ENCODE measurements at places on chromosomes 16 and 17.

DNA sequence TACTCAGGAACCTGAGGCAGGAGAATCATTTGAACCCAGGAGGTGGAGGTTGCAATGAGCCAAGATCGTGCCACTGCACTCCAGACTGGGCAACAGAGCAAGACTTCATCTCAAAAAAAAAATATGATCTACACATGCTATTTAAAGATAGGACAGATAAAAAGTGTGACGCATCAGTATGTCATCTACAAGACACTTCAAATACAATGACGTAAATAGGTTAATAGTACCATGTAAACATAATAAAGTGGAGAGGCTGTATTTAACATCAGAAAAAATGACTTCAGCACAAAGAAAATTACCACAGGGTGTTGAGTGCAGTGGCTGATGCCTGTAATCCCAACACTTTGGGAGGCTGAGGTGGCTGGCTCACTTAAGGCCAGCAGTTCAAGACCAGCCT is 20.2 kb downstream of the ZNF778 start:
- no peak for DNase-seq

DNA sequence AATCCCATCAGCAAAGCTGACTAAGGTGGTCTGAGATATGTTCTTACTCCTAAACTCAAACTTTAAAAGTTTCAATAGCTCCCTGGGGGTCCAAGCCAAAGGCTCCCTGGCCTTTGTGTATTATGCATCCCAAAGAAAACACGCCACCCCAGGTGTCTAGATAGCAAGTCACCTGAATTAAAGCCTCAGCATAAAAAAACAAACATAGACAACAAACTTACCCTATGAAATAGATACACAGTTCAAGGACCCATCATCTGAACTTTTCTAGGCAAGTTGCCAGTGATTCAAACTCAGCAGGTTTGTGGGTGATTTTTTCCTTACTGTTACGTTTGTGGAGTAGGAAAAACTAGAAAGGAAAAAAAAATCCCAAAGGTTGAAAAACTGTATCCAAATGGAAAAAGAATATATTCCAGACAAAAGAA is 12.5 kb downstream of the CMTM3 start:
- no peak for DNase-seq

GRCh38 chr17:31877341-31877740 is 18.3 kb upstream of the COPRS start:
- no peak for DNase-seq

- DNase-seq = no peak
Observed at GRCh38 chr16:84416407-84417321, 48.3 kb downstream of the ATP2C2 start.

DNA sequence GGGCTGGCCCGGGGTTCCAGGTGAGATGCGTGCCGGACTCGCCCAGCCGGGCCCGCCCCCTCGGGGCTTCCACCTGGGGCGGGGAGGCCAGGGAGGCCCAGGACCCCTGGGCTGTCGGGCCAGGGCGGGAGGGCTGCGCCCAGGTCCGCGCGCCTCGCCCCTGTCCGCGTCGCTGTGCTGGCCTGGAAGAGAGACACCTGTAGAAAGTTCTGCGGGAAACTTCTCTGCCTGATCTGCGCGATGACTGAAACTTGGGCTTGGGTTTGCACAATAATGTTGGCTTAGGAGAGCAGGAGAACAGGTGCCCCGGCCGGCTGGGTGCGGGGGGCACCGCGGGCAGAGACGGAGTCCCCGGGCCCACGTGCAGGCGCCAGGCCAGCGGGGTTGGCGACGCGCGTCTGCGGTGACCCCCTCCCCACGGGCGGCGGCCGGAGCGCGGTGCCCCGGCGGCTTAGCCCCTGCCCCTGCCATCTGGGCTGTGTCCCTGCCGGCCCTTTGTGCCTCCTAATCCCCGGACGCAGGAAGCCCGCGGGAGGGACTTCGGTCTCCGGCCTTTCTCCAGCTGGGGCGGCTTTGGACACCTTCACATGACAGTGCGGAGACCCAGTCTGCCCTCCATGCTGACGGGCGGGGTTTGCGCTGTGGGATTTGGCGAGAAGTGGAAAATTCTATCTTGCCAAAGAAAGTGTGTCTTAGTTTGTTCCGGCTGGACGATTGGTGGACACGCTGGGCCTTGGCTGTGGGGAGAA is 483 bp downstream of the LLGL2 start:
- no peak for DNase-seq

DNA sequence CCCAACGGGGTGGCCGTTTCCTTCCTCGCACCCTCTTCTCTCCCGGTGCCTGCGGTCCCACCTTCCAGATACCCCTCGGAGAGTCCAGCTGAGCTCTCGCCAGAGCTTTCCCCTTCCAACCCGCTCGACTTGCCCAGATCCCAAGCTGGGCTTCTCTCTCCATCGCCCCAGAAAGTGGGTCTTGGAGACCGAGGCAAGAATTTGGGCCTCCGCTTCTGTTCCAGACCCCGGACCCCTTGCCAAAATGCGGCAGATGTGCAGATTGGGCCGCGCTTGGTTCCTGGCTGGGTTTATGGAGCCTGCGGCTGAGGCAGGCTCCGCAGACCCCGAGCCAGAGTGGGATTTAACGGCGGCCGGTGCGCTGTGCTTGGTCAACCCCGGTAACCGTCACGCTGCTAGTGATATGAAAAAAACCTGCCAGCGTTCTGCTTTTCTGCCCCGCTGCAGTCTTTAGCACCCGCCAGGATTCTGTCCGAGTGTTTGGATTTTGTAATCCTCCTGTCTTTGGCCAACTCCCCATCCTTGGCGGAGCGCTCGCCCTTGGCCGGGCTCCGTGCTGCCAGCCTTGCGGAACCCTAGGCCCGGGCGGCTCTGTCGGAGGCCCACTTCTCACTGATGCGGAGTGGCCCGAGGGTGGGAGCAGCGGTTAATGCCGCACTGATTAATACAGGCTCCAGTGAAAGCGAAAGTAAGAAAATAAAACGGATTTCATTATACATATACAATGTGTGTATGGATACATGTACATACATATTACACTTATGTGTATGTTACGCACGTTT is 754 bp upstream of the SLFN11 start:
- no peak for DNase-seq

DNA sequence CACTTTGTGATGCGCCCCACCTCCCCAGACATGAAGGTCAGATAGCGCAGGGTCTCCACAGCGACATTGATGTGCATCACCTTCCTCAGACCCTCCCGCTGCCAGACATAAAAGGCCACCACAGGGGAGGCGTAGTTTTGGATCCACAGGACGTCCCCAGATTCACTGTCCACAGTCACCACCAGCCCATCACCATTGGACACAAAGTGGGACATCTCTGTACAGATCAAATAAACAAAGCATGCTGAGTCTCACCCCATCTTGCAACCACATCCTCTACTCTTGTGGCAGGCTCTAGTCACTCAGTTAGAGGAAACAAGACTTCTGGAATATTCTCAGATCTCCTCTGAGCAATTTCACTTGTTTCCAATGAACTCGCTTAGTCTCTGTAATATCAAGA is 46.3 kb upstream of the ICAM2 start:
- no peak for DNase-seq

GRCh38 chr16:87380881-87381280 is 2.7 kb downstream of the FBXO31 start:
- DNase-seq = no peak

DNA sequence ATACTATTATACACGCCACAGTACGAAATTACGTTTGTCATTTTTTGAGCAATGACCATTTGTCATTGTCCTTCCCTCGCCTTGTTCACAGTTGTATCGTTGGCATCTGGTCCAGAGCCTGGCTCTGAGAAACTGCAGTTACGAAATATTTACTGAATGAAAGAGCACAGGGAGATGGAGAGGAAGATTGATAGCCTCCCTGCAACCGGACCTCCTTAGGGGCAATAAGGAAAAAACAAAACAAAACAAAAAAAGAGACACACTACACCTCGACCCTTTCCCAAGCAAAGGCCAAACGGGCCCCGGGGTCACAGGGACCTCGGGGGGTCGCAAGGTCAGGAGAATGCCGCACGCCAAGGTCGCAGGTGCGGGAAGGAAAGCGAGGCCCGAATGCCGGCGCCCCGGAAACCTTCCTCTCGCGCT is 857 bp downstream of the GOT2 start:
- no peak for DNase-seq

DNA sequence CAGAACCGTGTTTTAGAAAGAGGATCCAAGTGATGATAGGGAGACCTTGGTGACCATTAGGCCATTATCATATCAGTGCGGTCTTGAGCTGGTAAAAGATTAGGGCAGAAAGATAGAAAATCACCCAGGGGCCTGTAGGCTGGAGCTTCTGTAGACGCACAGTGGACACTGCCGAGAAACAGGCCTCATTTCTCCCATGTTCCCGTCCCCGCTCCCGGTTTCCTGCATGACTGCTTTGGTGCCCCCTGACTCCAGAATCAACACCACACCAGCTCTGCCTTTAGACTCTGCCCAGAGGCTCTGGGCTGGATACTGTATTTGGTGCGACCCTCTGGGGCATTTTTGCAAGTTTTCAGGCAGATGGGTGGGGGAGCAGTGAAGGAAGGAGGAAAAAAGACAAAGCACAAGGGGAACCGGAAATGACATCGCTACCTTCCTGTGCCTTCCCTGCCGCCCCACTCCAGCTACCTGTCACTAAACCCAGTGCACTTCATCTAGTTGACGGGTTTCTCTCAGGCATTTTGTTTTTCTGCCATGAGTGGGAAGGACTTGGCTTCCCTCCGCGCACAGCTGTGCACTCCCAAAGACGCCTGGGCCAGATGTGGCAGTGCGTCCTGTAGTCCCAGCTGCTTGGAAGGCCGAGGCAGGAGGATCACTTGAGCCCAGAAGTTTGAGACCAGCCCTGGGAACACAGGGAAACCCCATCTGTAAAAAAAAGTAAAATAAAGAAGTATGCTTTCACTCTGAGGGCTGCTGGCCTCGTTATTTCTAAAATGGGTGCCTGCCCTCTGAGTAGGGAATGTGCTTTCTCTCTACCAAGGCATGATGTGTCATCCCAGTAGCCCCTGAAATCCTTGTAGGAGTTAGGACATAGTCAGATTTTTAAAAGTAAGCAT is 214.1 kb downstream of the RPTOR start:
- no peak for DNase-seq

All from cortex of kidney (tissue), 1 donor.